ENCODE measurements at places on chromosomes 13 and 19. TPM values are rescaled to one million over a fixed set of nuclear protein-coding genes. Genes with fewer than 3 reads are reported as not detected.

Gene SHC2
- total RNA-seq = under 0.01 TPM

DNA sequence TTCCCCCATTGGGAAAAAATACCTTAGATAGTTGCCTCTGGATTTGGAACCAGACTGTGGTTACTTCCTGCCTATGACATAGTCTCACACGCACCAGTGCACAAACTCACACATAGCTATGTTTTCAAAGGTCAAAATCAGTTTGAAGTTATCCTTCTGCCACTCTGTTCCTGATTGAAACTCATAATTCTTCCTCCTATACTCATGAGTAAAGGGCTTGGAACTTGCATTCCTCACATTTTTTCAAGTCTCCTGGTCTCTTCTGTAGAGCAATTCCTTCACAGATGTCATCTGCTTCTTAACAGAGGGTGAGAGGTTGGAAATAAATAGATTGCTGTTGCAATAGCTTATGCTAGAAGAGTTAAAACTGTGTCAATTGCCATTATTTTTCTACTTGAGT lies 18.6 kb upstream of the POSTN start:
- no peak for DNase-seq

- peak; percentile 26 for DNase-seq
Measured at GRCh38 chr19:17951157-17951989, 15.5 kb upstream of the KCNN1 start.

DNA sequence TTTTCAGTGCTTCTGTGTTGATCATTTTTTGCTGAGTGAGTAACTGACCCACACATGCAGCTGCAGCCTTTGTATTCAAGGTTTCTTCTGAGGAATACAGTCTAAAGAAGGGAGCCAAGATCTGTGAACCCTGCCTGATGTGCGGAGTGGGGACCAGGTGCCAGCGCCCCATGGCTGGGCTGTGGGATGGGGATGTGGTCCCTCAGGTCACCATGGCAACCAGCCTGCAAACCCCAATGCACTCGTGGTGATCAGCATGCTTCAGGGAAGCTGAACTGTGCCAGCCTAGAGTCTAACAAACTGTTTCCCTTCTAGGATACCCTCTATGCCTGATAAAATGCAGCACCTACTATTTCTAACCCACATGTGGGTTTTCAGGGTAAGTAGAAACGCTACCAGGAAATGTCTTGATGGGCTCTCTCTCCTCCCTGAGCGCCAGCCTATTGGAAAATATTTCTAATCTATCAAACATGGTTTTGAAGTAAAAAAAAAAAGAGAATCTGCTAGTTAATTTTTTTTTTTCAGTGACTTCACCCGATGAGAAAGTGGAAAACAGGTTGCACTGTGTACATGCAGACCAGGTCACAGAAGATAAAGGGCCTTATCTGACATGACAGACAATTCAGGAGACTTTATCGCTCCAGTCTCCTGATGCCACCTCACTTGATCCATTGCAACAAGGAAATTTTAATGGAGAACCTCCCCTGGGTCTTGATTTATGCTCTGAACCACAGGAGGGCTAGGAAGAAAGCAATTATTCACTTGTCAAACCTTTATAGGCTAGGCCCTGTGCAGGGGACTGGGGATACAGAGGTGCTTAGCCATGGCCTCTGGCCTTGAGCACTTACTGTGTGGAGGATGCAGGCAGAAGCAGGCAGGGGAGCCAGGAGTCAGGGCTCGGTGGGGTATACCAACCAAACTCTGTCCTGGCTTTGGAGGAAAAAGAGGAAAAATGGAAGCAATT lies 51.1 kb downstream of the RASL11A start:
- DNase-seq = no peak

- no peak for DNase-seq
Measured at GRCh38 chr13:27023385-27024073, 148.1 kb downstream of the USP12 start.

DNA sequence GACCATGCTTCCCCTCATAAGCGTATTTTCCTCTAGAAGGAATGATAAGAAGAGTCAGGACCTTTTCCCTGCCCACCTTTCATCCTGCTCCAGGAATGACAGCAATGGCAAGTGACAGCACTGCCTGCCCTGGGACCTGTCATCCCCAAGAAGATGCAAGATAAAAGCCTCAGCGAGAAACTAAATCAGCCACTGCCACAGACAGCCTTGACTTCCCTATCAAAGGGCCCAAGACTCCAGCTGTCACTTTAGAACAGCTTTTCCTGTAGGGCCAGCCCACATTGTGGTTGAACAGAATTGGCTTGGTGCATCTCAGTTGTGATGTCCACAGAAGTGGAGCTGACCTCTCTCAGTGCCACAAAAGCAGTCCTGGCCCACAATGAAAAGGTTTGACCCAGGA lies 1.1 kb downstream of the RAB8A start:
- DNase-seq = peak; percentile 57

DNA sequence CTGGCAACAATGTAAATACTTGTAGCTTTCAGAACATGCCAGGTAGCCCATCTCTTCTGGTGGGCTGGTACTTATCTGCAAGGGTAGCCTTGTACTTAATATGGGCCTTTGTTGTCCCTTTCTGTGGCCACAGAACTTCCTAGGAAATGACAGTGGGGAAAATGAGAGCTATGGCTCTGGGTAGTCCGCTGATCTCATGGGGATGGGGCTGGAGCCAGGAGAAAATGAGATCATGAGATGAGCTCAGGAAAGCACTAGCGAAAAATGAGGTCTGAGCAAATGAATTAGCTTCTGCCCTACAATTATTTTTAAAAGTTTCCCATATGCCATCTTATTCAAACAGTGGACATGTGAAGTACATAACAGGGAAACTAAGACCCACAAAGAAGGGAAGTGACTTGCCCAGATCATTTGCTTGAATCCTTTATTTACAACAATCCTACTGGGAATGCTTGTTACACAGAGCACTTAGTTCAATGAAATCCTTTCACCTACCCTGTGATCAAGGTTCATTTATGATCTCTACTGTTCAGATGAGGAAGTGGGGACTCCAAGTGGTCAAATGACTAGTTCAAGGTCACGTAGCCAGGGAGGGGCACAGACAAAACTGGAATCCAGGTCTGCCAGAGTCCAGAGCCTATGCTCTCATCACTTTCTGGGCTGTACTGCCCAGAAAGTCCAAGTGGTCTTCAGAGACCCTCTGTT lies 87.1 kb downstream of the PTPRS start:
- no peak for DNase-seq

GRCh38 chr13:83794583-83794982 lies 87.7 kb downstream of the SLITRK1 start:
- DNase-seq = no peak

GRCh38 chr13:42696191-42696590 lies 85.2 kb upstream of the FAM216B start:
- no peak for DNase-seq

DNA sequence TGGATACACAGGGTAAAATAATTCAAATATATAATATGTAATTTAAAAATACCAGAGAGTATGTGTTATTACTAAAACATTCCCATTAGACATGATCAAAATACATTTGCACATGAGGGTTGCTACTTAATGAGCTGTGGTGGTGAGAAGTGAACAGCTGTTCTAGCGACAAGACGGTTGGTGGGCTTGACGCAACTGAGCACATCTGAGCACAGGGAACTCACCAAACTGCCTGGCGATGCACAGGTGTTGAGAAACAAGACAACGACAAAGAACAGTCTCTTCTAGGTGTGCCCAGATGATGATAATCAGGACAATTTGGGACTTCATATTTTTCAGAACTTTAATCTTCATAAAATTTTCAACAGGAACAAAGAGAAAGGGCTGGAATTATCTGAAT lies 555.1 kb upstream of the SGCG start:
- no peak for DNase-seq

DNA sequence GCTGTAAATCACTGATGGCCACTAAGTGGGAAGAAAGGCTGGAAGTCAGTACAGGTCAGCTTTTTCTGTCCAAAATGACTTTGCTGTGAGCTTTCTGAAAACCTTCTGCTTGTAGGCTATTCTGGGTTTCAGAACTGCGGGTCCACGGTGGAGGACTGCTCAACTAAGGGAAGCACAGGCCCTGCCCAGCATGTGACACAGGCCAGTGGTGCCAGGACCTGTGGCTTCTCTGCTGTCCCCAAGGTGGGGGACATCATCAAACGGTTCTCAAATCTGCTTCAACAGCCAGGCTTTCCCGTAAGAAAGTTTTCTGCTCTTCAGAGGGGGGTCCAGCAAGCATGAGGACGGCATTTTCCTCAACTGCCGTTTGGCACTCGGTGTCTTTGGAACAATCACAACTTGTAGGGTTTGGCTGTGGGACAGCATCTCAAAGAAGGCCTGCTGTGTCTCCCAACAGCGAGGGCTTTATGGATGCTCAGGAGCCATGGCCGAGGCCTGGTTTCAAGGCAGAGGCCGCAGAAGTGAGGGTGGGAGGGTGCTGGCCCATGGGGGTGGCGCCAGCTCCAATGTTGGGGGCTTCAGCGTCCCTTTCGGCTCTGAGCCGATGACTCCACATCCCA lies 3.8 kb downstream of the SGTA start:
- DNase-seq = no peak

Gene MYO1F
- 80.5 TPM for total RNA-seq

DNA sequence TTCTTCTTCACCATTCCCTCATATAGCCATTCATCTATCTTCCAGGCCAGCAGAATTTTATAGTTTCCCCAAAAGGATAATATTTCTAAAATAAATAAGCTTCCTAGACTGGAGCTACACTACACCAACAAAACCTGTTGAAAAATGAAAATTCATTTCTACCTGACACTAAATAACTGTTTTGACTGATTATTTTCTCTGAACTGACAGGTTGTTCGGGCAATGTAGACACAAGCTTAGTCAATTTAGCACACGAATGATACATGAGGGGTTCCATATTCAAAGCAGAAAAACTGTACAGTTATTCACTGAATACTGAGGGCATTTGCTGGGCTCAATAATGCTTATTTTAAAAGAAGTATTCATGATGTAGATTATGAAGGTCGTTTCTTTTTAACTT lies 589.7 kb downstream of the LIG4 start:
- no peak for DNase-seq

DNA sequence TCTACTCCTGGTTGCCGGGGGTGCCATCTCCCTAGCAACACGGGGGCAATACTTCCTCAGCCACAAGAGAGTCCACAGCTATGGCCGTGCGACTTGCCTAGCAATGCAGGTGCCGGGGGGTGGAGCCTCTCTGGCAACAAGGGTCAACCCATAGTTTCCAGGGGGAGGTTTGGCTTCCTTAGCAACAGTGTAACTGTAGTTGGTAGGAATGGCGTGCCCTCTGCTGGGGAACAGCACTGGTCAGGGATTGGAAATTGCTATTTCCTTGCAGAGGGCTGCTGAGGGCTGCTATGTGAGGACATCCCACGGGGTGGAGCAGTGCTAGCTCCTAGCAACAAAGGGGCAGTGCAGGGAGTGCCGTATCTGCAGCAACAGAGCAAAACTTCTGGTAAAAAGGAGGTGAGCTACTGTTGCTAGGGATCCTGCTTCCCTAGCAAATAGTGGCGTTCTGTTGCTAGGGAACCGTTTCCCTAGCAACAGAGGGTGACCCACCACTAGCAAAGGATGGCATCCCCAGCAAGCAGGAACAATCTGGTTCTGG lies 7.0 kb upstream of the TMC4 start:
- DNase-seq = peak; percentile 69

DNA sequence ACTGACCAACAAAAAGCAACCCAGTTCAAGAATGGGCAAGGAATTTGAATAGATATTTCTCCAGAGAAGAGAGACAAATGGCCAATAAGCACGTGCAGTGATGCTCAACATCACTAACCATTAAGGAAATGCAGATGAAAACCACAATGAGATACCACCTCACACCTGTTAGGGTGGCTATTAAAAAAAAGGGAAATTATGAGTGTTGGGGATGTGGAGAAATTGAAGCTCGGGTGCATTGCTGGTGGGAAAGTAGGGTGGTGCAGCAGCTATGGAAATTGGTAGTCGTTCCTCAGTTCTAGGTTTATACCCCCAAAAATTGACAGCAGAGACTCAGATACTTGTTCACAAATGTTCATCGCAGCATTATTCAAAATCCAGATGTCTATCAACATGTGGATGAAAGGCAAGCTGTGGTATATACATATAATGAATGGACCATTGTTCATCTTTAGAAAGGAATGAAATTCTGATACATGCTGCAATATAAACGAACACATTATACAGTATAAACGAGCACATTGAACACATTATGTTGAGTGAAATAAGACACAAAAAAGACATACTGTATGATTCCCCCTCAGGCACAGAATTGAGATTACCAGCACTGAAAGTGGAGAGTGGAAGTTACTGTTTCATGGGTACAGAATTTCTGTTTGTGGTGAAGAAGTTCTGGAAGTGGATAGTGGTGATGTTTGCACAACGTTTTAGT lies 927 bp downstream of the CHAMP1 start:
- peak; percentile 36 for DNase-seq

Gene FSD1
- 4.6 TPM for total RNA-seq

- no peak for DNase-seq
Measured at GRCh38 chr13:94233401-94233800, 246.1 kb downstream of the DCT start.

Gene LINGO3
- 2.7 TPM for total RNA-seq

- DNase-seq = peak; percentile 2
Measured at GRCh38 chr19:52734331-52734892, 432 bp downstream of the ZNF611 start.

DNA sequence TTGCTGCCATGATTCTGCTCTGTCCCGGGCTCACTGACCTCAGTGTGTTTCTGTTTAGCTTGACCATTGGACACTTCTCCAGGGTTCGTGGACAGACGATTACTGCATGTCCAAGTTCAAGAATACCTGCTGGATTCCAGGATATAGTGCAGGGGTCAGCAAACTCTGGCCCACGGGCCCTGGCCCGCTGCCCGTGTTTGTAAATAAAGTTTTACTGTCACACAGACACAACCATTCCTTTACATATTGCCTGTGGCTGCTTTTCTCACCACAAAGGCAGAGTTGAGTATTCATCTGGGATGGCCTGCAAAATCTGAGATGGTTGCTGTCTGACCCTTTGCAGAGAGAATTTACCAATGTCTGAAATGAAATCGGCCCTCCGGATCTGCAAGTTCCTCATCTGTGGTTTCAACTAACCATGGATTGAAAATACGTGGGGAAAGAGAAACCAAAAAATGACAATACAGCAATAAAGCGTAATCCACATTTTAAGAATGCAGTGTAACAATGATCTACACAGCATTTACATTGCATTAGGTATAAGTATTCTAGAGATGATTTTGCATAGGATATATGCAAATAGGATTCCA lies 25.9 kb upstream of the F2RL3 start:
- DNase-seq = peak; percentile 51

Gene SOHLH2
- total RNA-seq = 0.54 TPM

DNA sequence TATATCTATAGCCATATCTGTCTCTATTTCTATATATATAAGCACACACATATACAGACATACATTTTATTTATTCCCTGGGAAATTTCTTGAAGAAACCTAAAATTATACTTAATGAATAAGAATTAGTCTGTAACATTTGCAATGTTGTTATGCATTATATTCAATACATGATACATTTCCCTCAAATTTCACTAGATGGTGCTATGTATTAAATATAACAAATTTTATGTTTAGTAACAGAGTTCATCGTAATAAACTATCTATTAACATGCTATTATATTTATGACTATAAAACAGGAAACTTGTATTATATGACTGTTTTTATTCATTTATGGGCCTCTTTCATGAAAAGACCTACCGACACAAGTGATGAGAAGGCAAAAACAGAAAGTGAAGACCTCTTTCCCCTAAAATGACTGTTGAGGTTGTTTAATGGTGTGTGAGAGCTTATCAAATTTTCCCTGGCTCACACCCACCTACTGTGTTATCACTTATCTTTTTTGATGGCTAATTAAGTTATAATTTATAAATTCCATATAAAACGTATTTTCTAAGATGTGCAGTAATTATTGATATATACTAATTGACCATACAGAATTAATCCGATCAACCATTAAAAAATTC lies 881.9 kb downstream of the SLITRK6 start:
- no peak for DNase-seq

Measured in hematopoietic multipotent progenitor cell (in vitro differentiated cells).